ENCODE measurements at places on chromosomes 1 and 21.

GRCh38 chr1:19824541-19824940, 9.5 kb upstream of the RNF186 start:
- DNase-seq, result no peak

DNA sequence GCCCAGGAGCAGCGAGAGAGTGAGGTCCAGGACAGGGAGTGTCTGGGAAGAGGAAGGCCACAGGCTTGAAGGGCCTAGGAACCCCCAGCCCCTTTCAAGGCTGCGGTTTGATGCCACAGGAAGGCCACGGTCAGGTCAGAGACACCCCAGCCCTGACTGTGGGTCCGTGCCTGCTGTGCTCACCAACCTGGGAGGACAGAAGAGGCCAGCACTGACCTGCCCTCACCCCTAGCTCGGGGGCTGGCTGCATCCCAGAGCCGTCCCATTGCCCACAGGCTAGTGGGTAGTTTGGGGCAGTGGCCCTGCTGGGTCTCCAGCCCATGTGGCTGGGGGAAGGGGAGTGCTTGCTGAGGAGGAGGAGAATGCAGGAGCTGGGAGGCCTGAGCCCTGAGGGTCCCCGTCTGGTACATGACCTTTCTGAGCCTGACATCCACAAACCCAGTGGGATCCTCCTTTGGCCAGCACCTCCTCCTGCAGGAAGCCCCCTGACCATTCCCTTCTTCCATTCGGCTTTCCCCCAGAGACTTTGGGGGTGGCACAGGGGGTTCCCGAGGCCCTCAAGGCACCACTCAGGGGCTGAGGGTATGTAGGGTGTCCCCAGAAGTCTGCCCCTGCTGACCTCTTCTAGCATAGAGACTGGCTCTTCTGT, 54.3 kb downstream of the WNT9A start:
- DNase-seq, result no peak

DNA sequence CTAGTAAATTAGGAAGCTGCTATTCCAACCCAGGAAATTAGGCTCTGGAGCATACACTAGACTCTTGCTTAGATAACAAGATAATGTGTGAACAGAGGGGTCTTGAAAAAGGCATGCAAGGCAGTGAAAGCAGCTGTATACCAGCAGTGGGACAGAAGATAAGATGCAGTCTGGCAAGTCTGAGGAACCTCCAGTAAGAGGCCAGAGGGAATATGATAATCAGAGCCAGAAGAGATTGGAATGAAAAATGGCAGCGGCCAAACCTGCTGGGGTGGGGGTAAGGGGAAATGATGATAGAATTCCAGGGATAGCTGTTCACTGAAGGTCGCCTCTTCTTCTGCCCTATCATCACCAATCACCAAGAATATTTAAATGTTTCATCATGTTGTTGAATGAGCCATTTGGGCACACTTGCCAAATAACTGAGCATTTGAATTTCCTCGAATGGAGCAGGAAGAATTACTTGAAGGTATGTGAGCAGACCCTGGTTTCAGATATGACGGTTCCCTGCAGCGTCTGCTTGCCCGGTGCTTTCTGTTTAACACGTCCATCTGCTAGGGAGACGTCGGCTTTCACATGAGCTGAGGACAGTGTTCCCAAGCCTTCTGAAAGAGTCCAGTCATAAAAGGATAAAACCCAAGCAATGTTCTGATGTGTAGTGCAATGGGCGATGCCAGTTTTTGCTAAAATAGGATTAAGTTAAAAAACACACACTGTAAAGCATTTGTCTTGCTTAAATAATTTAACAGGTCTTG, 173.3 kb downstream of the RWDD3 start:
- no peak for DNase-seq

DNA sequence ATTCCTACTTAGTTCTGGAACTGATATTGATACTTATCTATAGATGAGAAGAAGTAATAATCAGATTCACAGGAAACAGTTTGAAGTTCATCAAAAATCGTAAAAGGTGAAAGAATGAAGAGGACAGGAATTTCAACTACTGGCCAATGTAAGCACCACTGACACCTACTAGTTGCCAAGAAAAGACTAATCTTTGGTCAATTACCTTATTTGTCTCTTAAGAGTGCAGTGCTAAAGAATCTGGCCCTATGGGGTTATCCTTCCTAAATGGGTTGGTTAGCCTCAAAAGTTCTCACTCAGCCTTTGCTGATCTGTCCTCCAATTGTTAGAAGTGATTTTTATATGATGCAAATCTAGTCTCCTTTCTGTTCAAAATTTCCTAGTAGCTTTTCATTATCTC, 29.5 kb downstream of the ADSS2 start:
- DNase-seq, result no peak

GRCh38 chr1:89990976-89991831, 3.7 kb upstream of the ZNF326 start:
- no peak for DNase-seq

DNA sequence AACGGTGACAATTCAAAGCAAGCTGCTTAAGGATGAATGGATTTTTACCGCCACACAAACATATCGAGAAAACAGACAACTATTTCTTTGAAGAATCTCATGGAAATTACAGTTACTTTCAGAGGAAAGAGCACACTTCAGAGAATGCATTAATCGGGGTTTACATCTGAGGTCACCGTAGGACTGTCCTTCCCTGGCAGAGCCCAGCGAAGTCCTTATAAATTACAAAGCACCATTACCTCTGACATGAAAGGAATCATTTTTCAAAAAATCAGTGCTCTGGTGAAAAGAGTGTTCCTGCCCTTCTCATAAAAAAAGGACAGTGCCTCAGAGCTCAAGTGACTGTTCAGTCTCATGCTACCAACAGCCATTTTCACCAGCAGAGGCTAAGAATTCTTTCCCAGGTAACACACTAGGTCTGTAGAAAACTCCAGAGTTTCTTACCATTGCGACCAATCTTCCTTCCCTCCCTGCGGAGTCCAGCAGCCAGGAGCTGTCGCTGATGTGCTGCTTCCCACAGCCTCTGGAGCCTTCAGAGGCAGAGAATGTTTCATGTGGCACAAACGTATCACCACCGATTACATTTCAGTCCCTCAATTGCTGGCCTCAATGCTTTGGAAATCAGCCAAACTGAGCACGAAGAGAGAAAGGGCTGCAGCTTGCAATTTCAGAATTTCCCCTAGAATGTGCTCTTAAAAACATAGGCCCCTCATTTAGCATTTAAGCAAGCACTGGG, 75.4 kb downstream of the PLD5 start:
- no peak for DNase-seq

GRCh38 chr1:207669528-207670009, 24.6 kb downstream of the CR1L start:
- no peak for DNase-seq

GRCh38 chr1:9322661-9323244, 30.1 kb downstream of the SPSB1 start:
- DNase-seq, result no peak

DNA sequence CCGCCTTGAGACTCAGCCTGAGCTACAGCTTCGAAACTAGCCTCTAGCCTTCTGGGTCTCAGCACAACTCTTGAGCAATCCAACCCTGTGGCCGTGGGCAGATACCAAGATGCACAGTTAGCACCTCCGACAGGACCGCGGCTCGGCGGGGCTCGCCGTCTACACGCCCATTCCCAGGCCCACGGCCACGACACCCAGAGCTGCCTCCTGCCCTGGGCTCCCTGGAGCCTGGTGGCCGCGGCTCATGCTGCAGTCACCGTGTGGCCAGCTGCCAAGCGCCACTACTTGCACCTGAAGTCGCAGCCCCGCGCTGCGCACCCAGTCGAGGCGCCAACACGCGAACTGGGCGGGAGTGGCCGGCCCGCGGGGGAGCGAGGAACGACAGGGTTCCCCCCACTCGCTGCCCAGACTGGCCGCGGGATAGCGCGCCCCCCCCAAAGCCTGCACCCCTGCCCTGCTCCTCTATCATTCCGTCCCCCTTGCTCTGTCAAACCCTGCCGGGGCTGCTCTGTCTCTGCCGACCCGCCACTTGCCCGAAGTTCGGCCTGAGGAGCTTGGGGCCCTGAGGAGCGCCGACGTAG, 729 bp upstream of the CDCA8 start:
- no peak for DNase-seq

DNA sequence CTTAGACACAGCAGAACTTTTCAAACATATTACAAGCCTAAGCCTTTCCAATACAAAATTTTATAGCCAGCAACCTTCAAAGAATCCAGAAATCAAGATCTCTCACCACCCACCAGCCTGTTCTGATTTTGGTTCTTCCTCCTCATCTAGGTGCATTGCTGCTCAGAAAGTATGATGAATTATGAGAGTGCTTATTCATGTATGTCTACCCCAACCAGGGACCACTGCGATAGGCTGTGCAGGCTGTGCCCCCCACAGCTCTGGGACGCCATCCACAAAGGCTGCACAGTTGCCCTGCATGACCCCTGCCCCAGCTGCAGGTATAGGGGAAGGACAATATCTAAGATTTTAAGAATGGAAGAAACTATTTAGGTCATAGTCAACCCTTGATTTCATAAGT, 55.4 kb downstream of the WDR64 start:
- no peak for DNase-seq

GRCh38 chr21:45427331-45428271, 22.6 kb downstream of the COL18A1 start:
- DNase-seq, result peak; percentile 78

Data from cortex of kidney (tissue), 1 donor.